ENCODE measurements at places on chromosomes 3 and 15.

DNA sequence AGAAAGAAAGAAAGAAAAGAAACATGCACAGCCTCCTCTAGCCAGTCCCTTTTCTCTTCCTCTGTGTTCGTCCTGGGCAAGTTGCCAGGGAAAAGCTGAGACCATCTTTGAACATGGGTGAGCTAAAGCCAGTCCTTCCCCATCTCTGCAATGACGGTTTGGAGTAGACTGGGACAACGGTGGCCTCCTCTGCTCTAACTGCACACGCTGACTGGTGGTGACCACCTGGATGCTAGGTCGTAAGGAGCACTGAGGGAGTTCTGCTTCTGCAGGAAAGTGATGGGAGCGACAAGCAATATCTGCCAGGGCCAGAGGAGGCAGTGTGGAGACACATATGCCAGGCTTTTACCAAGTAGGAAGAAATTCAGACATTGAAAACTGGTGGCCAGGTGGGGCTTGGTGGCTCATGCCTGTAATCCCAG, 111.7 kb downstream of the NUP210 start:
- no peak for DNase-seq

DNA sequence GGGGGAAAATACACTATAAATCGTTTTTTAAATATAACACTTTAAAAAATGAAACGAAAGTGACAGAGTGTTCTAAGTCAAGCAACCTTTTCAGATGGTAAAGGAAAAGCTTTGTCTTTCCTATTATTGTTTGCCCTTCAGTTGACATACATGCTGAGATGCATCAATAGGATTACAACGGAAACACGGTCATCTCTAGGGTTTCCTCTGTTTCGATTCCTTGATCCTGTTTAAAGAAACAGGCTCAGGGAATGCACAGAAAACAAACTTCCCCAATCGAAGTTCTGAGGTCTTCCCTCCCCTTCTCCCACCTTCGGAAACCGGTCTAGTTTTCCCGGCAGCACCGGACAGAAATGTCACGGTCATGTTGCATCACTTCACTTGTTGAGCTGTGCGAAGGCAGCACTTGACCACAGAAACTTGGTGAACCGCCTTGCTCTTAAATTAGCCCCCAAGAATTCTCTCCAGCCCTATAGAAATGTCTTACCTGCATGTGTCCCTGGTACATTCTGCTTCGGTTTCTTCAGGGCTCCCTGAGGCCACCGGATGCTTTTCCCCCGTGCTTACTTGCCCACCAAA, 556 bp downstream of the PEX5L start:
- no peak for DNase-seq

- no peak for DNase-seq
These were observed 4.0 kb upstream of the PARP6 start for GRCh38 chr15:72276326-72276700.

- DNase-seq = no peak
These were observed 60.9 kb downstream of the SCN10A start for GRCh38 chr3:38755130-38755529.

Data from esophagus squamous epithelium (tissue), 5 donors.